Spinal cord (tissue), 10 donors: ENCODE measurements at places on chromosomes 12 and 14. TPM values are rescaled to one million over a fixed set of nuclear protein-coding genes. Genes with fewer than 3 reads are reported as not detected.

CSAD gene
- total RNA-seq: 34.4 TPM

VRTN gene
- total RNA-seq: not detected

DDHD1 gene
- 54.4 TPM for total RNA-seq

LRRC10 gene
- total RNA-seq: not detected

SERPINA9 gene
- not detected for total RNA-seq

AICDA gene
- total RNA-seq: 0.10 TPM

UNC79 gene
- 7.9 TPM for total RNA-seq

TRAF3 gene
- 39.4 TPM for total RNA-seq

RIN3 gene
- 3.4 TPM for total RNA-seq

SRSF9 gene
- total RNA-seq: 143 TPM

PGF gene
- 5.7 TPM for total RNA-seq

RAD51B gene
- 21.2 TPM for total RNA-seq

TMTC1 gene
- total RNA-seq: 87.6 TPM

OTOGL gene
- total RNA-seq: 0.59 TPM
